ENCODE measurements at places on chromosomes 5 and 9.

DNA sequence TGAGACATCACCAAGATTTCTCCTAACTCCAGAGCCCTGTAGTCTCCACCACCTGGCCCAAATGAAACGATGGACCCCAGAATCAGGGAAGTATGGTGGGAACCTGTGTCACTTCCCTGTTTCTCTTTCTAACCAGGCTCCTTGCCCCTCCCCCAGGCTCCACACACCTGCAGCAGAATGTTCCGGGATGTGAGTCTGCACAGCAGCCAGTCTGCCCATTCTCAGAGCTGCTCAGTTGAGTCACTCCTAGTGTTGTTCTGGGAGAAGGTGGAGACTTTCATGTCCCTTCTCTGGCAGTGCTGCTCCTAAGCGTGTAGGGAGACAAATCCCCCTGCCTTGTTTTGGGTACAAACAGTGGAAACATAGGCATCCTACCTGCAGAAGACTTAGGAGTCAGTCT lies 76.0 kb upstream of the XPA start:
- no peak for DNase-seq

DNA sequence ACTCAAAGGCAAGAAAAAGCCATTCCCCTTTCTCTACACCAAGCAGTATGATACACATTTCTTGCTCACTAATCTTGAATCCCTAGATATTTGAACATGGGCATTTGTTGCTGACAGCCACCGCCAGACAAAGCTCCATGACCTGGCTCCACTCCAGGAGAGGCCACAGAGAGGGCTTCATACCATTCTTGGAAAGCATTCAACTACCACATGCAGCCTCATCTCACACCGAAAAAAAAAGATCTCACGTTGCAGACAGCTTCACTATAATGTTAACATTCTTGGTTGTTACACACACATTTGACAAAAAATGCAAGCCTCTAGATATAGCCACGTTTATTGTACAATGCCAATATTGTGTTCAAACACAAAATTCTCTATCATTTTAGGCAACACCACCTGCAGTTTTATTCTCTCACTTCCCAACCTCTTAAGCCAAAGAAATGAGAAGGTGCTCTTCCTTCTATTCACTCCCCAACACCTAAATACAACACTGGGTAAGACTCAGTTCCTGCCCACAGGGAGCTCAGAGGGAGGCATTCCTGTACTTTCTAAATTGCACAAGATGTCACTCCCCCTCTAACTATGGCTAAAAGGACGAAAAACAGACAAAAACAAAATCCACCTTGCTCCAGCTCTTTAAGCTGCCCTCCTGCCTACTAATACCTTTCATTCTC lies 222.4 kb downstream of the TSSK1B start:
- DNase-seq = no peak

- no peak for DNase-seq
These were observed 21.5 kb downstream of the SLC6A7 start for GRCh38 chr5:150211156-150212030.

DNA sequence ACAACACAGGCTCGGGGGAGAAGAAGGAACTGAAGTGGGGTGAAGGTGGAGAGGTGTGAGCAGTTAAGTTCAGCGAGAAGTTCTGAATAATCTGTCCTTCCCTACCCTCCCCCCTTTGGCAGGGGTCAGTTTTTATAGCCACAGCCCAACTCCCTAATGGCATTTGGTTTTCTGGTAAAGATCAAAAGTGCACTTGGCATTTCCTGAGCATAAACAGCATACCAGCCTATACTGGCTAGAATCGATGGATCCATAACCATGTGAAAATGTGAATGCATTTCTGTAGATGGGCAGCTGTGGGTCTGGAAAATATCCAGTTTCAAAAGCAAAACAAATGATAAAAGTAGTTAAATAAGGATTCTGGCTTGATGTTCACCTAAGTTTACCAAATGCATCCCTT lies 410.9 kb downstream of the PLK2 start:
- no peak for DNase-seq

DNA sequence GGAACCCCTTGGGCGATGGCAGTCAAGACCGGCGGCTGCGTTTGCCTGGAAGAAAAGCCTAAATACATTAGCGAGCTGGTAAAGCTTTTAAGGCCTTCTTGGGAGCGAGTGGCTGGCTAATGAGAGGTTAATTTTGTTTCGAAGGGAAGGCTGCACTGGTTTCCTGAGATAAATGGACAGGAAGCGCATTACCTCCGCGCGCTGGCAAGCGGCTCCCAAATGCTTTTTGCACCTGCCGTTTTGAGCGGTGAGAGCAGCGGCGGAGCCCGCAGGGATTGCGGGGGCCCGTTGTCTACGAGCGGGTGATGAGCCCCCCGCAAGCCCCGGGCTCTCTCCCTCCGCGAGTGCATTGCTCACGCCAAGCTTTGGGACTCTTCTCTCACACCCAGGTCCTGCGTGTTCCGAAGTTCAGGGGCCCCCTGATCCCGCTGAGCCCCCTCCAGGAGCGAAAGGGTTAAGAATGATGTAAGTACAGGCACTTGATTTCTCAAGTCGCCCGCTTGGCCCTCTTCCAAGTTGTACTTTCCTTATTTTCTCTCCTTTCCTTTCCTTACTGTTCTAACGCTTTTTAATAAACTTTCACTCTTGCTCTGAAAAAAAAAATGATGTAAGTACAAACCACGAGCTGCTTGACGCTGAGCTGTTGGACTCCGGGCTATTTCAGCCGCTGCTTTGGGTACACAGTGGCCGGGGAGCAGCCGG lies 3.1 kb upstream of the RGMB start:
- DNase-seq = no peak

- no peak for DNase-seq
These were observed 24.1 kb upstream of the CER1 start for GRCh38 chr9:14746626-14747025.

DNA sequence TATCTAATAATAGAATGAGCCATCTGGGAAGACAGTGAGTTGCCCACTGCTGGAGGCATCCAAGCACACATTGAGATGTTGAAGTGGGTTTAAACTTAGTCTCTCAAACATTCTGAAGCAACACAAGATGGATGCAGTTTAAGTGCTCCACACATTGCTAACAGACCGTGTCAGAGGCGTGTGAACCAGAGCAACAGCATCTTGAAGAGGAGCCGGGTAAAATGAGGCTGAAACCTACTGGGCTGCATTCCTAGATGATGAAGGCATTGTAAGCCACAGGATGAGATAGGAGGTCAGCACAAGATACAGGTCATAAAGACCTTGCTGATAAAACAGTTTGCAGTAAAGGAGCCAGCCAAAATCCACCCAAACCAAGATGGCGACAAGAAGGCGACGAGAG lies 73.5 kb upstream of the TMEM215 start:
- DNase-seq = no peak

DNA sequence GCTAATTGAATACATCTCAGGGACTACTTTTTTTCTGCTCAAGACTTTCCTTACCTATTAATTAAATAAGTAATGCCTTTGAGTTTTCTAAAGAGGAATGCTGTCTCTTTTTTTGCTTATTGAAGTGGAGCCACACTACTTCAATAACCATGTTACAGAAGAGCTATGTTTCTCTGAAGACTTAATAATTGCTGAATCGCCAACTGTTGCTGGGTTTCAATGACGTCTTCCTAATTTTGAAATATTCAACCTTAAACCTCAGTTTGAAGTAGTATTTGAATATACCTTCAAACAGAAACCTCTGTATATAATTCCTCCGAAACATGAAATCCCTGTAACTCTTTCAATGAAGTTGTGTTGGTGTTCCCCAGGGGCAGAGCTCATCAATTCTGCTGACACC lies 21.0 kb downstream of the NUDT12 start:
- no peak for DNase-seq

DNA sequence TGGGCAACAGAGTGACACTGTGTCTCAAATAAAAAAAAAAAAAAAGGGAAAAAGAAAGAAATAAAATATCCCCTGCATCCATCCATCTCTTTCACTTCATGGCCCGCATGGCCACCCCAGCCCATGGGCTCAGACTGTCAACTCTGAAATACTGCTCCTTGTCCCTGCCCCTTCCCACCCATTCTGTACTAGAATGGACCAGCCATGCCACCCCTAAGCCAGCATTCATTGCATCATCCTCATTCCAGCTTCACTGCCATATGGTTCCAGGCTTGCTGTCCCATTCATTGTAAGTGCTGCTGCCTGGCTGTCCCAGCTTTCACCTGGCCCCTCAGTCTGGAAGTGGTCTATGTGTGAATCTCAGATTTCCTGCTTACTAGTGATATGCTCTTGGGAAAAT lies 46.2 kb downstream of the SPRY4 start:
- no peak for DNase-seq

All from stimulated activated CD4-positive, alpha-beta T cell treated with anti-CD3 and anti-CD28 coated beads, Interleukin-1b, Interleukin-23, amount 100 ng/mL, for 24 hours (primary cell).